ENCODE measurements at places on chromosomes 16 and 17.

- DNase-seq, result no peak
Observed at GRCh38 chr16:58883131-58883530, 149.0 kb upstream of the GOT2 start.

DNA sequence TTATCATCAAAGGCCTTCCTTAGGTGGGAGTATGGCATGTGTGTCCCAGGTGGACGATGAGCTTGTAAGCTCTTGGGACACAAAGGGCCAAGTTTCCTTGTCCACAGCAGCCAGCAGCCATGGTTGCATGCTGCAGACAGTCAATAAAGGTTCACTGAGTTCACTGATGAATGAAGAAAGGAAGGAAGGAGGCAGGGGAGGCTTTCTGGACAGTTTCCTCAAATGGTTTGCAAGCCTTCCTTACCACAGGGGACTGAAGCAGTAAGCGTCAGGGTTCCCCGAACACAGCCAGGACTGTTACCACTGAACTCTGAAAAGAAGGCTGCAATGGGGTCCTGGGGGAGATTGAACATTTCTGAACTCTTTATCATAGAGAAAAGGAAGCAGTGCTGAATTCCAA, 111.1 kb downstream of the GAS7 start:
- no peak for DNase-seq

GRCh38 chr17:39867880-39868553, at the start of gene ZPBP2:
TSS of gene ZPBP2 (plus strand) at chr17:39868202. CDS start at chr17:39868355, 153 bp downstream.
- DNase-seq, result no peak

DNA sequence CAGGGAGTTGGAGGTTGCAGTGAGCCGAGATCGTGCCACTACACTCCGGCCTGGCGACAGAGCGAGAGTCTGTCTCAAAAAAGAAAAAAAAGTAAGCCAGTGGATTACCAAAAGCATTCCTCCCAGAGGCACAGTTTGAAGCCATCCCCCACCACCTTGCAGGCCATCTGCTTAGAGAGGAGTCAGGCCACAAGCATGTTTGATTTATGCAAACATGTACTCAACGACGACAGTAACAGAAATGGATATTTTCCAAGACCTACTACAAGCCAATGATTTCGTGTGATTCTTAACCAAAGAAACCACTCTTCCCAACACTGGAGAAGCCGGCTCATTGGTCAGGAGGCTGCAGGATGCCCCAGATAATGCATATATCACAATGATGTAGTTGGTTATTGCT, 34.8 kb downstream of the MYH13 start:
- no peak for DNase-seq

DNA sequence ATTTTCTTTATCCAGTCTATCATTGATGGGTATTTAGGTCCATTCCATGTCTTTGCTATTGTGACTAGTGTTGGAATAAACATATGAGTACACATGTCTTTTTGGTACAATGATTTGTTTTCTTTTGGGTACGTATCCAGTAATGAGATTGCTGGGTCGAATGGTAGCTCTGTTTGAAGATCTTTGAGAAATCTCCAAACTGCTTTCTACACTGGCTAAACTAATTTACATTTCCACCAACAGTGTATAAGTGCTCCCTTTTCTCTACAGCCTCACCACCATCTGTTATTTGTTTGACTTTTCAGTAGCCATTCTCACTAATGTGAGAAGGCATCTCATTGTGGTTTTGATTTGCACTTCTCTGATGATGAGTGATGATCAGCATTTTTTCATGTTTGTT, 103.7 kb downstream of the GOSR1 start:
- DNase-seq, result no peak

- no peak for DNase-seq
Observed at GRCh38 chr16:50719401-50720337, 22.2 kb upstream of the CYLD start.

- DNase-seq, result no peak
Observed at GRCh38 chr17:47757386-47757785, 24.4 kb downstream of the TBX21 start.

- DNase-seq, result peak; percentile 94
Observed at GRCh38 chr17:67717624-67718324, at the start of gene NOL11. TSS of gene NOL11 (plus strand) at chr17:67717936. CDS start at chr17:67717948, 12 bp downstream.

DNA sequence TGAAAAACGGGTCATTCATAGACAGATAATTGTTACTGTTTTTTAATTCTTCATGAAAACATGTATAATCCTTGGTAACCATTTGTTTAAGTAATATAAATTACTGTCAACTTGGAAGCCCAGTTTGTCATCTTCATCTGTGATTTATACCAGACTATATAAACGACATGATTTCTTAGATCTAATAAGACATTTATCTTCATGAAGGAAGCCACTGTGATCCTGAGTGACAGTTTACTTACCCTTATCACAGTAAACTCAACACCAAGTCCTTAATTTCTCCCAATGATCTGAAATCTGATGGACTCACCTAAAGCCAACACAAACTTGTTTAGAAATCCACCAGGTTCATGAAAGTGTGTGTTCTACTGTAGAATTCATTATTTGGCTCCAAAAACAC, 91.3 kb downstream of the SKAP1 start:
- no peak for DNase-seq

DNA sequence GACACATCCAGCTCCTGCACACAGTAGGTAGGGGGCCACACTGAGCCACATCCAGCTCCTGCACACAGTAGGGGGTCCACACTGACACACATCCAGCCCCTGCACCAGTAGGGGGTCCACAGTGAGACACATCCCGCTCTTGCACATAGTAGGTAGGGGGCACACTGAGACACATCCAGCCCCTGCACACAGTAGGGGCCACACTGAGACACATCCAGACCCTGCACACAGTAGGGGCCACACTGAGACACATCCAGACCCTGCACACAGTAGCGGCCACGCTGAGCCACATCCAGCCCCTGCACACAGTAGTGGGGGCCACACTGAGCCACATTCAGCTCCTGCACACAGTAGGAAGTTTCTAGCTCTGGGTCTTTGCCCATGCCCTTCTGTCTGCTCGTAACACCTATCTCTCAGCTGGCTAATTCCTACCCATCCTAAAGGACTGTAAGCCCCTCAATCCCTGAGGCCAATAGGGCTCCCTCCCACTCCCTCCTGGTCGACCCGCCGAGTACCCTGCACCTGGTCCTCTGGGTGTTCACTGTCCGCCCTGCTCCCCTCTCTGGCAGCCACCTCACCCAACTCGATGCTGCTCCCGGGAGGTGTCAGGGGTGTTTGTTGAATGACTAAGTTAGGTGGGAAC, 9.4 kb upstream of the ATP2A3 start:
- DNase-seq, result no peak

GRCh38 chr16:87384162-87384874, 742 bp upstream of the FBXO31 start:
- DNase-seq, result peak; percentile 77

All from substantia nigra (tissue), 51 donors.